SJSA1 (cell line): ENCODE measurements at places on chromosomes 7 and 10.

DNA sequence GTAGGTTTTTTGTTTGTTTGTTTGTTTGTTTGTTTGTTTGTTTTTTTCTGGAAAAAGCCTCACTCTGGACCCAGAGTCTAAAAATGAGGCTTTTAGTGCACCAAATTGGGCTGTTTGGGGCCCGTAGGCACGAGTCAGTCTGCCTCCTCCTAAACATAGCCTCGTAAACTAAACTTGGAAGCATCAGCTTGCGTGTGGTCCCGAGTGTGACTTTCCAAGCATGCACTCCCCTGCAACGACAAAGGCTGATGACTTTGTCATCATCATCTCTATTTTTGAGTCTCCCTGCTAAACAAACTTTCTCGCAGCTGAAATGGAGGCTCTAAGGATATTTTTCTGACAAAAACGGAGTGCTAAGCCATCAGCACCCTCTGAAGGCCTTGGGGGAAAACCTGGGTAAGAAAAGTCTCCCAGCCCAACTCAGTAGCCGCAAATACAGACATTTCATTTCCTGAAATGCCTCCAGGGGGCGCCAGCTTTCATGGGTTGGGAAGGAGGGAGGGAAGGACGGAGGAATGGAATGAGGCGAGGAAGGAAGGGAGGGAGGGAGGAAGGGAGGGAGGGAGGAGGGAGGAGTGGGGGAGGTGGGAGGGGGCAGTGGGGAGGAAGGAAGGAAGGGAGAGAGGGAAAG, 245.9 kb downstream of the KCNMA1 start:
- DNase-seq = peak; percentile 98

GRCh38 chr7:4143006-4143405, 539.1 kb upstream of the FOXK1 start:
- DNase-seq = no peak

DNA sequence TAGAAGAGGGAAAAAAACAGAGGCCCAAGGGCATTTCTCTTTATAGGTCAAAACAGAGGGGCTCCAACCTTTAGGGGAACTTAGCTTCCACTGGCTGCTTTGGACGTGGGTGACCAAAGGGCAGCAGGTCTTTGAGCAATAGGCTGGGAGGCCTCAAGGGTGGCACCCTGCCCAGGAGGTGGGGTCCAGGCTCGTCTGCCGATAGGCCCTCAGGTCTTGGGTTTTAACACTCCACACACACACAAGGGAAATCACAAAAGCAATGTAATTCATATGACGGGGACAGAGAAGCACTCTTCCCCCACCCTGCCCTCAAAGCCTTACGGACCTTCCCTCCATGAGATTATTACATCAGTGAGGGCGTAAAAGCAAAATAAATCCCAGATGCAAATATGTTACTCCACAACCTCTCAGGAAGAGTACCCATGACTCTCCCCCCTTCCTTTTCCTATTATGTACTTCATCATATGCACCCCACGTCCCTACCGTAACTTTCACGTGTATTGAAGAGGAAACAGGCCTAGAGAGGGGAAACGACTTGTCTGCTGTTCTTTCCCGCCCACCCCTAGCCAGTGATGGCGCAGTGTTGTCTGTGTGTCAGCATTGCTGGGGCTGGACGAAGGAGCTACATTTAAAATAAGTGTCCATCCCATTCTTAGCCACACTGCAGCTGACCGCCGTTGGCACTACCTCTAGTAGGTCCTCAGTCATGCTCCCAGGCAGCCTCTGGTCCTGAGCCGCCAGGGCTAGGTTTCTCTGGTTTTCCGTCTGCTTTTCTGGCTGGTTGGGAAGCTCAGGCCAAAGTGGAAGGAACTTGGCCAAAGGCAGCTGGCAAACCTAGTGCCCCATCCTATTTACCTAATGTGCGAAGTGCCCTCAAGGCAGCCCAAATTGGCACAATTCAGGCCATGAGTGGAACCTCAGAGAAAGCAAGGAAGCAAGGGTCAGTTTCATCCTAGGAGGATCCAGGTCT, 2.1 kb downstream of the PCBD1 start:
- DNase-seq = no peak

- no peak for DNase-seq
Observed at GRCh38 chr10:116263870-116264655, 8.9 kb downstream of the GFRA1 start.

GRCh38 chr10:474406-474805, 215.1 kb downstream of the DIP2C start:
- no peak for DNase-seq

DNA sequence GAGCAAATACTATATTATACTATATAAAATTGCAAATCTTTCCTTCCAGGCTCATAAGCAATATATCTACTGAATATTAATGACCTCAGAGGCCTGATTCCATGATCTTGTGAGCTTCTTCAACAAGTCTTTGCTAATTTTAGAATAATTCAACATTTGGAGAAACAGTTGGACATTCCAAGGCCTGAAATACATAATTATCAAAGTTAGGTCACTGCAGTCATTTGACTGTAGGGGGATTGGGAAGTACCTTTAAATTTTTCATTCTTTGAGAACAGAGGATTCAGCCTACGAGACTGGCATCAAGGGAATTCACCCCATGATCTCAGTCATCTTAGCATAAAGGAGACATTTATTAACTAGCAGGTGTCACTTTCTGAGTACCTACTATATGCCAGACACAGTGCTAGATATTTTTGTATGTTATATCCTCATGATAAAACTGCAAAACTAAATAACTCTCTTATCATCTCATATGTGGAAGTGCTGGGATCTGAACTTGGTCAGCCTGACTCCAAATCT, 85.4 kb downstream of the DOCK4 start:
- no peak for DNase-seq

GRCh38 chr10:26870766-26871165, 10.0 kb upstream of the ABI1 start:
- DNase-seq = no peak

- DNase-seq = no peak
Observed at GRCh38 chr7:27605283-27605682, 57.4 kb downstream of the HIBADH start.

- peak; percentile 91 for DNase-seq
Observed at GRCh38 chr10:33661580-33662336, 327.3 kb upstream of the NRP1 start.

- DNase-seq = no peak
Observed at GRCh38 chr7:131935180-131935579, 378.8 kb upstream of the PODXL start.

GRCh38 chr10:86263209-86263608, 103.4 kb downstream of the GRID1 start:
- DNase-seq = no peak

DNA sequence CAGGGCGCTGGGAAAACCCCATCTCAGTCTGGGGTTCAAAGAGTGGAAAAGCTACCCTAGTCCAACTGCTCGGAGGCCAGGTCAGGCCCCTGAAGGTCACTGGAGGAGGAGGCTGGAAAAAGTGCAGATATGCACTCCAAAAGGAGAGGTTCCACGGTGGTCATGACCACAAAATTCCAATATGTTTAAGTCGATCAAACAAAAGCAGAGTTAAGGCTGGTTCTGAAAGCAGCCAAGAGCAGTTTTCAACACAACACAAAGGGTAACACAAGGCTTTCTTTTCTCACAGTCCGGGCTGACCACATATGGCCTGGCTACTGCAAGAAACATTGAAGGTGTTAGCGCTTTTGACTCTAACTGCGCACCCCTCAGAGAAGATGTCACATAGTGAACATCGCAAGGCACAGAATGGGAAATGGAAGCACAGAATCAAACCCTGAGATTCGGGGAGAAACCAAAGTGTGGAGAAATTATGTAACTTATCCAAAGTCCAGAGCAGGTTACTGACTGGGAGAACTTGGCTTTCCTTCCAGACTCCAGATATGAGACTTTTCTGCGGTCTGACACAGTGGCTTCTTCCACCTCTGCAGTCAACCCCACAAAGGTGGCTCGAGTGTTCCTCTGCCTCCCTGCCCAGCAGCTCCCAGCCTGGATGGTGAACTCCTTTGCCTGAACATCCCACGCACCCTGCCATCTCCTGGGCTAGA, 1.3 kb upstream of the GRB10 start:
- no peak for DNase-seq
